Activated B cell treated with CpG ODN at 0.5 μM for 24 hours (primary cell): ENCODE measurements at places on chromosomes 7 and 10.

GRCh38 chr10:3065622-3066021 lies 1.7 kb upstream of the PFKP start:
- H3K27ac ChIP-seq = no peak overlapping the region
- peaks cover 6% of the 10 kb centered on the region for H3K36me3 ChIP-seq
- DNase-seq = no peak
- peaks cover 29% of the 10 kb centered on the region for H3K4me1 ChIP-seq
- no peaks in the 10 kb centered on the region for H3K27me3 ChIP-seq
- peak overlapping the region; percentile 81 for H3K4me3 ChIP-seq

DNA sequence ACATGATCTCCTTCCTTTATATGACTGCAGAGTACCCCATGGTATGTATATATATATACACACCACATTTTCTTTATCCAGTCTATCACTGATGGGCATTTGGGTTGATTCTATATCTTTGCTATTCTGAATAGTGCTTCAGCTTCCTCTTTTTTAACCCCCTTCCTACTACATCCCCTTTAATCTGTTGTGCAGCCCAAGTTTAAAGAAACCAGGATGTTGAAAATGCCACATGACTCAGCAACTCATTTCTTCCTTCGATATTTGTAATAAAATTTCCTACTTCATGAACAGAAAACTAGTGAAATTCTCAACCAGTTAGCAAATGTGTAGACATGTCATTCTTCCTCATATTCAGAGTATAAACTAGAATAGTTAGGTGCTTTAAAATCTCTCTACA lies 1245.7 kb upstream of the SORCS1 start:
- H3K4me1 ChIP-seq = no peaks in the 10 kb centered on the region
- H3K27me3 ChIP-seq = no peaks in the 10 kb centered on the region
- H3K27ac ChIP-seq = no peak overlapping the region
- no peak overlapping the region for H3K4me3 ChIP-seq

- no peak for DNase-seq
- H3K36me3 ChIP-seq = no peaks in the 10 kb centered on the region
- H3K27me3 ChIP-seq = no peaks in the 10 kb centered on the region
- no peaks in the 10 kb centered on the region for H3K4me1 ChIP-seq
- no peak overlapping the region for H3K27ac ChIP-seq
- no peak overlapping the region for H3K4me3 ChIP-seq
Measured at GRCh38 chr10:127420138-127420684, 128.9 kb upstream of the NPS start.

DNA sequence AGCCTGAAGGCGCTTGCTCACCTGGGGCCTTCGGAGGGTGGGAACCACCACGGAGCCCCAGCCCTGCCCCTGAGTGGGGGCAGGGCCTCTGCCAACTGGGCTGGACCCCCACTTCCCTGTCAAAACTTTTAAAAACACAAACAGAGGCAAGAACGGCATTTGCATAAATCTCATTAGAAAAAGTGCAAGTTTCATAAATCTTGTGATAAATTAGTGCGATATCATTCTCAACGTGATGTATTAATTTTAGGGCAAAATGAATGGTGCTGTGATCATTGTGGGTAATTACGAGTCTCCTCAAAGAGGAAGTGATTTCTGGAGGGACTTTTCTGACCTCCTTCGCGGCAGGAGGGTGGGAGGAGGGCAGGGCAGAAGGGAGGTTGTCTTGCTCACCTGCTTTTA lies 98.3 kb downstream of the CDH23 start:
- no peaks in the 10 kb centered on the region for H3K36me3 ChIP-seq
- peaks cover 3% of the 10 kb centered on the region for H3K27me3 ChIP-seq
- H3K4me1 ChIP-seq = peaks cover 28% of the 10 kb centered on the region
- DNase-seq = no peak

GRCh38 chr10:71435571-71436267 lies 39.0 kb downstream of the CDH23 start:
- no peak overlapping the region for H3K27ac ChIP-seq
- H3K4me3 ChIP-seq = no peak overlapping the region
- no peaks in the 10 kb centered on the region for H3K36me3 ChIP-seq
- H3K4me1 ChIP-seq = no peaks in the 10 kb centered on the region
- peaks cover 9% of the 10 kb centered on the region for H3K27me3 ChIP-seq

GRCh38 chr10:131070856-131071255 lies 240.7 kb downstream of the TCERG1L start:
- H3K4me3 ChIP-seq = no peak overlapping the region
- no peaks in the 10 kb centered on the region for H3K27me3 ChIP-seq
- no peaks in the 10 kb centered on the region for H3K36me3 ChIP-seq

DNA sequence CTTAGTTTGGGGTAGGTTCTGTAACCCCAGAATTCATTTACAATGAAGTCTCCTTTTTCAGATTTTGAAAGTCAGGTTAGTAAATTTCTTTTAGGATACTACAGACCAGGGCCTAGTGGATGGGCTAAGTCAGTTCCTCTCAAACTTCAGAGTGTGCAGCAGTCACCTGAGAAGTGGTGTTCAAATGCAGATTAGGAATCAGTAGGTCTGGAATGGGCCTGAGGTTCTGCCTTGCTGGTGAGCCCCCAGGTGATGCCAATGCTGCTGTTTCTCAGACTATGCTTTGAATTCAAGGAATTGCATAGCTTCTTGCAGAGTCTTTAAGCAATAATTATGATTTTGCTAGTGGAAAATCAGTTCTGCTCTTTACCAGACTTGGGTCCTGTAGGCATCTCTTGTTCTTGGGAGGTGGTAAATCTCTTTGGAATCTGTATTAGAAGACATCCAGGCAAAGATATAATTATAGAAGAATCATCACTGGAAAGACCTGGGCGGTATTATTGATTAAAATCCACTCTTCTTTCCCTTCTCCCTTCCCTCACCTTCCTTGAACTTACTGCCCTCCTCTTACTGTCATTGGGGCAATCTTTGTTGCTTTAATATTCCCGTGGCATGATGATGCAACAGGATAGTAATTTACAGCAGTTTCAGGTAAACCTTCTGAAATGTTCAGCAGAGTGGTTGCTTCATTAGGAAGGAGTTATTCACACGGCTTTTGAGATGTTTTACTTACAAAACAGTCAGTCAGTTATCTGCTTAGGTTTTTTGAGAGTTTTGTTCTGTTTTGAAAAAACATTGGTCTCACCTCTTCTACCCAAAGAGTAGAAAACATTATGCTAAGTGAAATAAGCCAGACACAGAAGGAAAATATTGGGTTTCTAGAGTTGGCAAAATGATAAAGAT lies 87.2 kb downstream of the NRF1 start:
- no peak overlapping the region for H3K4me3 ChIP-seq

DNA sequence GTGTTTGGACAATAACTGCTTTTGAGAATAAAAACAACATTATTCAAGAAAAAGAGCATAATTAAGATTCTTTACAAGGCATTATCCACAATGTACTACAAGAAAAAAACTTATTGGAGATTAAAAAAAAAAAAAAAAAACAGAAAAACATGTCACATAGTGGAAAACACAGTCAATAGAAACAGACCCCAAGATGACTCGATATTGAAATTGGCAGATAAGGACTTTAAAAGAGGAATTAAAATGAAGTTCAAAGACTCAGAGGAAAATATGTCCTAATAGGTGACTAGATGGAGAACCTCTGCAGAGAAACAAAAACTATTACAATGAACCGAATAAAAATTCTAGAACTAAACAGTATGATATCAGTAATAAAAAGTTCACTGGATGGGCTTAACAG lies 248.9 kb downstream of the CALN1 start:
- H3K27me3 ChIP-seq = no peaks in the 10 kb centered on the region
- DNase-seq = no peak
- no peak overlapping the region for H3K27ac ChIP-seq
- no peaks in the 10 kb centered on the region for H3K36me3 ChIP-seq
- H3K4me3 ChIP-seq = no peak overlapping the region

GRCh38 chr7:32036557-32036956 lies 33.6 kb downstream of the PDE1C start:
- no peak overlapping the region for H3K27ac ChIP-seq
- no peaks in the 10 kb centered on the region for H3K36me3 ChIP-seq
- no peak overlapping the region for H3K4me3 ChIP-seq
- DNase-seq = no peak
- H3K4me1 ChIP-seq = no peaks in the 10 kb centered on the region
- H3K27me3 ChIP-seq = no peaks in the 10 kb centered on the region

DNA sequence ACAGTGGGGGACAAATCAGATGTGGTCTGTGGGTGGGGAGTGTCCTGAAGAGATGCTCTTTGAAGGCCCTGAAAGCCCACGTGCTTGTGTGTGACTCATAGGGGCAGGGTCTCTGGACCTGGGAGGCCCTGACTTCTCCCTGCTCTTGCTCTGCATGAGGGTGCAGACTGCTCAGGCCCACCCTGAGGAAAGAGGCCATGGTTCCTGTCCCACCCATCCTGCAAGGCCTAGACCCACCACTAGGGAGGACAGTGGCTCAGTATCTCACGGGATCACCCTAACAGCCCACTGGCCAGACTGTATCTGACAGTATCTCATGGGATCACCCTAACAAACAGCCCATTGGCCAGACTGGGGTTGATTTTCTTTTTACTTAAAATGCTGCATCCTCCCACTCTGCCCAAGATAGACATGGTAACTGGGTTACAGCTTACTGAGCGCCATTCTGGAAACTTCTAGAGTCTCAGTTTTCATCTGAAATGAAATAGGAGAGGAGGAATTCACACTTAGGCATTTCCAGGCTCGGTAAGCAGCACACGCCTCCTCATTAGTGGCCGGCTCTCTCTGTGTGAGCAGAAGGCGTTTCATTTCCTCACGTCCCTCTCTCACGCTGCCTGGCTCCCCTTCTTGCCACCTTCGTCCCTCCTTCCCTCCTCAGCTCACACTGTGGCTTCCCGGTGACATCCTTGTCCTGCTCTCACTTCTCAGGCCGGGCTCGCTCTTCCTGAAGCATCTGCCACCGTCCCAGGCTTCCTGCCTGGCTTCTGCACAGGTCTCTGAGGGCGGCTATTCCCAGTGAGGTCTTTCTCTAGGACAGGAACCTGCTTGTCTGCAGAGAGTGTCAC lies 242.6 kb downstream of the GLRX3 start:
- DNase-seq = no peak
- no peaks in the 10 kb centered on the region for H3K4me1 ChIP-seq
- no peak overlapping the region for H3K27ac ChIP-seq
- peaks cover 2% of the 10 kb centered on the region for H3K27me3 ChIP-seq
- no peak overlapping the region for H3K4me3 ChIP-seq

DNA sequence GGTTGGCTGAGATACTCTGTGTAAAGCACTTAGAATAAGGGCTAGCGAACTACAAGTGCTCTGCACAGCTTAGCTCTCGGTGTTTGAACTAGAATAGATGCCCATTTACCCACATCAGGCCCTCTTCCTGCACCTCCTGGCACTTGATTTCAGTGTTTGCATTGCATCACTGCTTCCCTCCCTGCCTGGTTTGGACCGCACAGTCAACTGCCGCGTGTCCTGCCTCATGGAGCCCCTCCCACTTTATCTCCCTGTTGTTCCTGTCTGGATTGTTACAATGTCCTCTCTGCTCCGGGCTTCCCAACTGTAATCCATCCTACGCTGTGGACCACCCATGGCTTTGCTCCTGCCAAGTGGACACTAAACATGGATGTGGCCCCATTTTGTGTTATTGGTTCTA lies 2.3 kb downstream of the FAM107B start:
- DNase-seq = no peak
- H3K27me3 ChIP-seq = no peaks in the 10 kb centered on the region
- no peak overlapping the region for H3K27ac ChIP-seq
- H3K36me3 ChIP-seq = no peaks in the 10 kb centered on the region
- H3K4me1 ChIP-seq = peaks cover 4% of the 10 kb centered on the region

GRCh38 chr7:84583331-84583730 lies 388.7 kb upstream of the SEMA3A start:
- H3K27ac ChIP-seq = no peak overlapping the region
- no peaks in the 10 kb centered on the region for H3K27me3 ChIP-seq
- H3K4me1 ChIP-seq = no peaks in the 10 kb centered on the region
- H3K36me3 ChIP-seq = no peaks in the 10 kb centered on the region
- H3K4me3 ChIP-seq = no peak overlapping the region

GRCh38 chr7:48088559-48089045 lies 463 bp upstream of the UPP1 start:
- H3K4me3 ChIP-seq = peak overlapping the region; percentile 88
- peaks cover 51% of the 10 kb centered on the region for H3K4me1 ChIP-seq
- H3K36me3 ChIP-seq = peaks cover 3% of the 10 kb centered on the region
- no peak for DNase-seq
- H3K27ac ChIP-seq = peak overlapping the region; percentile 82
- H3K27me3 ChIP-seq = no peaks in the 10 kb centered on the region

GRCh38 chr10:124574456-124575070 lies 112.9 kb downstream of the LHPP start:
- no peak overlapping the region for H3K27ac ChIP-seq
- H3K36me3 ChIP-seq = peaks cover 2% of the 10 kb centered on the region
- peaks cover 43% of the 10 kb centered on the region for H3K4me1 ChIP-seq

GRCh38 chr7:114943953-114944744 lies 22.3 kb downstream of the MDFIC start:
- H3K27ac ChIP-seq = peak overlapping the region; percentile 35
- H3K4me3 ChIP-seq = no peak overlapping the region
- peaks cover 75% of the 10 kb centered on the region for H3K4me1 ChIP-seq
- peaks cover 78% of the 10 kb centered on the region for H3K36me3 ChIP-seq
- no peaks in the 10 kb centered on the region for H3K27me3 ChIP-seq

- no peak for DNase-seq
- no peaks in the 10 kb centered on the region for H3K4me1 ChIP-seq
- peaks cover 16% of the 10 kb centered on the region for H3K27me3 ChIP-seq
- no peak overlapping the region for H3K4me3 ChIP-seq
- no peaks in the 10 kb centered on the region for H3K36me3 ChIP-seq
Measured at GRCh38 chr10:6877722-6878392, 297.8 kb upstream of the PRKCQ start.
